ENCODE measurements at places on chromosomes 12 and 14. TPM values are rescaled to one million over a fixed set of nuclear protein-coding genes. Genes with fewer than 3 reads are reported as not detected.

DNA sequence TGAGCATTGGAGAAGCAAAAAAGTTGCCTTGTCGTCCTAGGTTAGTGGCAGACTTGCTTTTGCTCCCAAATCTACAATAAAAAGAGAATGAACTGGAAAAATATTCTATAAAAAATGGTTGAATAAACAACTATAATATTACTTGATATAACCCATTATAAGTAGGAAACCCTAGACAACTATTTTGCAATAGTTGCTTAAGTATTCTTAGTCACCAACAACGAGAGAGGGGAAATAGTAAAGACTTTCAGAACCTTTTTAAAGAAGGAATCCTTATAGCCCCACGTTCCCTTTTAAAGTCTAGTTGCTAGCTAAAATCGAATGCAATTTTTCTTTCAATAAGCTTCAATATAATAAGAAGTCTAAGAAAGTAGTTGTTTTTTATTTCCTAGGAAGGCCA is 17.5 kb downstream of the AQP6 start:
- peaks cover 70% of the 10 kb centered on the region for H3K36me3 ChIP-seq
- peaks cover 12% of the 10 kb centered on the region for H3K4me1 ChIP-seq
- no peaks in the 10 kb centered on the region for H3K27me3 ChIP-seq
- DNase-seq: peak; percentile 31
- H3K4me3 ChIP-seq: no peak overlapping the region

DNA sequence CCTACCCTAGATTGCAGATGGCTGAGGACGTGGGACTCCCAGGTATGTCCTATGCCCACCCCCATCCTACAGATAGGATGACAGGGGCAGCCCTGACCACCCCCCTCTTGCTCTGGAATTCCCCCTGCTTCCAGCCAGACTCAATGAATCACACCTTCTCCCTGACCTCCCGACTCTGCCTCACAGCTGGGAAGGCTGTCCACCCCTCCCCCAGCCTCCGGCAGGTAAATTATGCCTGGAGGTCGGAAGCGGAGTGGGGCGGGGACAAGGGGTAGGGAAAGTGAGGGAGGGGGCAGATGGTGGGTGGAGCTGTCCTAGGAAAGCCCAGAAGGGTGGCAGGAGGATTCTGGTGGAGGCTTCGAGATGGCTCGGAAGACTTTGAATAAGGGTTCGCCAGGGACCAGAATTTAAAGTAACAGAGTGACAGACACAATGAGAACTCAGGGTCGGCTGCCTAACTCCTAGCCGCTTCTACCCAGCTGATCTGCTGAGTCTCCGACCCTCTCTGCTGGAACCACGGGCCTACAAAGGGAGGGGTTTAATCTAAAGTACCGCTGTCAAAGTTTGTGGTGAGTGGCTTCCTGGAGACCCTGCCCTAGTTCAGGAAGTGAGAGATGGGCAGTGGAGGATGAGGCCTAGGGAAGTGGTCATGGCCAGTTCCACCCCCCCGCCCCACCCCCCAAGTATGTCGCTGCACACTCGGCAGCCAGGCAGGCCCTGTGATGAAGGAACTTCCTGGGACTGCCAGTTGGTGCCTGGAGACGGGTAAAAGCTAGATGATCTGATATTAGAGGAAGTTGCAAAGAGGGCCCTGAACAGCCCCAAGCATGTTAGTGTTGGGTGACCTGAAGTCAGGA is 4.2 kb downstream of the PLEKHG3 start:
- H3K27ac ChIP-seq: peak overlapping the region; percentile 76
- H3K4me1 ChIP-seq: peaks cover 53% of the 10 kb centered on the region
- peak; percentile 77 for DNase-seq

DNA sequence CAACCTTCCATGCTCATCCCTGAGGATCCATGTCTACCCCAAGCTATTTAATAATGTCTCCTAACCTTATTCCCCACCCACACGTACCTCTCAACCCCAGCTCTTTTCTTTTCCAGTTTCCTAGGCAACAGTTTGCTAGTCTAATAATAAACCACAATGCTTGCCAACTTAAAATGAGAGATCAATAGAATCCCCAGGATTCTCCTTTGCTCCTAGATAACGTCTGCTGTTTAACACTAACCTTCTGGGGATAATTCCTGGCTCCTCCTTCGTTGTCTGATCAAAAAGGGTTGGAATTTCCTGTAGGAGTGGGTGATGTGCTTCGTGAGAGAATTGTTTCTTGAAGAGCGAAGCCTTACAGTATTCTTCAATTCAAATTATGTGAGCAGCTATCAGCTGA is 42.2 kb upstream of the DBX2 start:
- H3K27ac ChIP-seq: no peak overlapping the region
- no peak overlapping the region for H3K4me3 ChIP-seq
- peaks cover 56% of the 10 kb centered on the region for H3K27me3 ChIP-seq
- DNase-seq: no peak

The GPR132 gene
- 0.42 TPM for total RNA-seq

DNA sequence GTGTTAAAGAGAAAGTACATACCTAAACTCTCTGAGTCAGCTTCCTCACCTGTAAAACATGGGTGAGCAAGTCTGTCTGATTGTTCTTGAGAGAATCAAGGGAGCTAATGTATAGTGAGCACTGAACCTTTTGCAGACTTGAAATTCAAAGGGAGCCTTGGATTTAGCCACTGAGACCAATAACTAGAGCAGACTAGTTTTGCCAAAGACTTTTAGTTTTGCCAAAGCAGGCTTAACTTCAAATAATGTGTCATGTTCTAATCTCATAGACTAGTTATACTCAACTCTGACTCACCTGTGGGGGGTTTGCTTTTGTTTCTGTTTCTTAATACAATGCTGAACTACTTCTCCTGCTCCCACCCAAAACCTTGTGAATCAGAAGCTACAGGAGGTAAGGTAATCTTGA is 123.7 kb downstream of the SLC25A21 start:
- H3K4me3 ChIP-seq: peak overlapping the region; percentile 12
- no peaks in the 10 kb centered on the region for H3K27me3 ChIP-seq
- H3K27ac ChIP-seq: peak overlapping the region; percentile 54
- peak; percentile 62 for DNase-seq
- peaks cover 5% of the 10 kb centered on the region for H3K36me3 ChIP-seq
- peaks cover 35% of the 10 kb centered on the region for H3K4me1 ChIP-seq

The LRTM2 gene
- not detected for total RNA-seq

DNA sequence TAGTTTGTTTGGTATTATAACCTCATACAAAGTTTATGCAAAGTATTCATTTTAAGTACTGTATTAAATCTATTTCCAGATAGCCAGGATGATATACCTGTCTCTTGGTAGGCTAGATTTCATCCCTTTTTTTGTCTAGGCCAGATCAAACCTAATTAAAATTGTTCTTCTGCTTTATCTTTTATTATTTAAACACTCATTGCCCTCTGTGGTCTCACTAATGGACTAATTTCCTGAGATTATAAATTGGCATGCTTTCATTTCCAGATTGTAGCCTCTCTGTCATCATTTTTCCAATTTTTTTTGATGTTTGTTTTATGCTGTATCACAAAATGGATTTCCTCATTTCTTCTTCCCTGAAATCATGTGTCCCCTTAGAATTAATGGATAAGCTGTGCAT is 85.6 kb upstream of the TMEM263 start:
- DNase-seq: no peak
- peaks cover 8% of the 10 kb centered on the region for H3K4me1 ChIP-seq
- H3K36me3 ChIP-seq: peaks cover 16% of the 10 kb centered on the region
- no peaks in the 10 kb centered on the region for H3K27me3 ChIP-seq
- no peak overlapping the region for H3K27ac ChIP-seq

The TPPP2 gene
- total RNA-seq: not detected

The PTCSC3 gene
- not detected for total RNA-seq

The JPH4 gene
- total RNA-seq: not detected

GRCh38 chr14:21053184-21054122 is 4.2 kb upstream of the RNASE8 start:
- no peak overlapping the region for H3K4me3 ChIP-seq
- H3K27ac ChIP-seq: no peak overlapping the region
- no peaks in the 10 kb centered on the region for H3K36me3 ChIP-seq
- no peak for DNase-seq

DNA sequence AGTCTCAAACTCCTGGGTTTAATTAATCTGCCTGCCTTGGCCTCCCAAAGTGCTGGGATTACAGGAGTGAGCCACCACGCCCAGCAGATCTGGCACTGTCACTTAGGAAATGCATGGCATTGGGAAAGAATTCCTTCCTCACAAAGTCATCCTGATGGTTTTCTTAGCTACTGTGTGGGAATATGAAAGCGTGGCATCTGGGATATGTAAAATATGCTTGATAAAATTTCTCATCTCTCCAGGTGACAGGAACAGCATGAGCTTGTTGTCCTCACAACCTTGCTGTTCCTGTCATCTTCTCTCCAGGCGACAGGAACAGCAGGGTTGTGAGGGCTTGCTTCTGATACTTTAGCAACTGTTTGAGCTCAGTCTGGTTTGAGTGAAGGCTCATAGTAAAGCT is 16.1 kb upstream of the AICDA start:
- no peak for DNase-seq
- no peaks in the 10 kb centered on the region for H3K27me3 ChIP-seq
- H3K36me3 ChIP-seq: no peaks in the 10 kb centered on the region
- H3K4me3 ChIP-seq: no peak overlapping the region
- H3K4me1 ChIP-seq: peaks cover 11% of the 10 kb centered on the region

DNA sequence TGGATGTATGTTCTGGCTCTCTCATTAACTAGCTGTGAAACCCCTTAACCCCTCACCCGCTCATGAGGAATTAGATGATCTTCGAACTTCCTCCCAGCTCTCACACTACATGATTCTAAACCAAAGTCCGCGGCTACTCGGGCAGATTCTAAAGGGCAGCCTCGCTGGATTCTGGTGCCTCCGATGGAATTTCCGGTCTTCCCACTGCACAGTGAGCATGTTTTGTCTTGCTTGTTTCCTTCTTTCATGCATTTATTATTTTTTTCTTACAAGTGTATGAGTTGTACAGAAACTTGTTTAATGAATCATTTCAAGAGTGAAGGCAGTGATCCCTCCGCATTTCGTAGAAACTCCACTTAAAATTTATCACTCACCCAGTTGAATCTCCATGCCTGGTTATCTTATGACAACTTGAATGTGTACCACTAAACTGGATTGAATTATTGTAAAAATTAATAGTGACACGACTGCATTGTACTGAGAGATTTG is 4.5 kb upstream of the HCAR3 start:
- peaks cover 13% of the 10 kb centered on the region for H3K4me1 ChIP-seq
- no peaks in the 10 kb centered on the region for H3K27me3 ChIP-seq
- H3K36me3 ChIP-seq: no peaks in the 10 kb centered on the region
- peak overlapping the region; percentile 5 for H3K4me3 ChIP-seq
- peak overlapping the region; percentile 85 for H3K27ac ChIP-seq

DNA sequence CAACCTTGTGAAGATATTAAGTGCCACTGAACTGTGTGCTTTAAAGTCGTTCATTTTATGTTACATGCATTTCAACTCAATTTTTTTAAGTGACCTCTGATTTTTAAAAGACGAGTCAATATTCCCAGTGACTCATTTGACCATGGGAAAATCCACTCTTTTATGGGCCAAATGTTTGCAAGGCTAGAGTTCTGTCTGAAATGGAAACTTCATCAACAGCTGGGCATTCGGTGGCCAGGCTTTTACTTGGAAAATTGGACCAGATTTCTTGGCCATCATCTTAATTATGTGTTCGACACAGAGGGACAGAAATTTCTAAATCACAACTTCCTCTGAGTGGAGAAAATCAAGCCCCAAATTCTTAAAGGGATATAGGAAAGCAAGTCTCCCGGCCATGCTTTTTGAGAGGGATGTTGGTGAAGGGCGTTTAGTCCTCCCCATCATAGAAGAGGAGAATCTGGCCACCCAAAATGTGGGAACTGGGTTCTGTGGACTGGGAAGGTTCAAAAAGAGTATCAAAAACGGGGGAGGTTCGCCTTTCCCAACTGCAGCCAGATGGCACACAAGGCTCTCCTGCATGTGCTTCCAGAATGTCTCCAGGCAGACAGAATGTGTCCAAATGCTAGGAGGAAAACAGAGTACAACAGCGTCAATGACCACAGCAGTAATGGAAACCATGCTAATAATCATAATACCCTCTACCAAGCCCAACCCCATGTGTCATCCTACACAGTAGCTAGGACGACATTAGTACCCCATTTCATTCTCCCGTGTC is 40.9 kb upstream of the FZD10 start:
- H3K4me3 ChIP-seq: no peak overlapping the region
- DNase-seq: no peak
- no peaks in the 10 kb centered on the region for H3K36me3 ChIP-seq
- H3K4me1 ChIP-seq: peaks cover 6% of the 10 kb centered on the region
- no peaks in the 10 kb centered on the region for H3K27me3 ChIP-seq

- DNase-seq: no peak
- no peaks in the 10 kb centered on the region for H3K27me3 ChIP-seq
- no peak overlapping the region for H3K27ac ChIP-seq
- H3K4me3 ChIP-seq: no peak overlapping the region
Measured at GRCh38 chr12:45613296-45613695, 116.2 kb upstream of the ARID2 start.

DNA sequence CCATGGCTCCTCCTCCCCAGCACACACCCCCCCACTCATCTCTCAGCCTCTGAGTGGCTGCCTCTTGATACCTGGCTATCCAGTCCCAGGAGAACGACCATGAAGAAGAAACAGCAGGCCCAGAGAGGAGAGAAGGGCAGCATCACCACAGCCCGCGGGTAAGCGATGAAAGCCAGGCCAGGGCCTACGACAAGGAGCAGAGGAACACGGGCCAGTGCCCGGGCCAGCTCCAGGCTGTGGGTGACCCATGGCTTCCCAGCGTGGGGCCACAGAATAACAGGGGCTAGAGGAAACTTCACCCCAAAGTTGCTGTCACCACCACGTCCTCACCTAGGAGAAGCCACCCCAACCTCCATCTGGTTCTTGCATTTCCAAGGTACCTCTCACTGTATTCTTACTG is 10.4 kb upstream of the SLC6A12 start:
- no peaks in the 10 kb centered on the region for H3K36me3 ChIP-seq
- H3K4me3 ChIP-seq: no peak overlapping the region
- H3K27me3 ChIP-seq: peaks cover 54% of the 10 kb centered on the region
- no peaks in the 10 kb centered on the region for H3K4me1 ChIP-seq

DNA sequence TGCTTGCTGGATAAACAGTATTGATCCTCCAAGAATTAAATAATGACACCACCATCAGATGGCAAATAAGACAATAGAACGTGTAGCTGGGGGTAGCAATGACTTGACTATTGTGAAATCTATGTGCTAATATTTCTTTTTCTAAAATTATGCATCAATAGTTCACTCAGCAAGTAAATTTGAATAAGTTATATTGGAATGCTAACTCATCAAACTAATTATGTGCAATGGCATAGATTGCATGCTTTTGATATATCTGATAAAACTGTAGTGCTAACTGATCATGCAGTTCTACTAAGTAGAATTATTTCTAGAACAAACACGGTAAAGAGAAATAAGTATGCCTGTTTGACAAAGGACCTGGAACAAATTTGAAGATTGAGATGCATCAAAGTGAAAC is 474.4 kb downstream of the NOVA1 start:
- H3K4me1 ChIP-seq: no peaks in the 10 kb centered on the region
- no peak overlapping the region for H3K27ac ChIP-seq
- H3K27me3 ChIP-seq: no peaks in the 10 kb centered on the region
- H3K36me3 ChIP-seq: peaks cover 4% of the 10 kb centered on the region
- DNase-seq: no peak
